Activated T-cell treated with anti-CD3 and anti-CD28 coated beads, Interleukin-2, amount 50 U/mL, for 24 hours (primary cell): ENCODE measurements at places on chromosomes 4 and X.

- no peaks in the 10 kb centered on the region for H3K4me1 ChIP-seq
- no peak overlapping the region for H3K4me3 ChIP-seq
- H3K27ac ChIP-seq, result no peak overlapping the region
These were observed 48.6 kb upstream of the ARHGAP24 start for GRCh38 chr4:85426366-85426765.

- H3K36me3 ChIP-seq, result no peaks in the 10 kb centered on the region
- no peaks in the 10 kb centered on the region for H3K27me3 ChIP-seq
- H3K27ac ChIP-seq, result no peak overlapping the region
- peaks cover 32% of the 10 kb centered on the region for H3K4me1 ChIP-seq
These were observed 763.0 kb downstream of the DMD start for GRCh38 chrX:32448320-32448719.

DNA sequence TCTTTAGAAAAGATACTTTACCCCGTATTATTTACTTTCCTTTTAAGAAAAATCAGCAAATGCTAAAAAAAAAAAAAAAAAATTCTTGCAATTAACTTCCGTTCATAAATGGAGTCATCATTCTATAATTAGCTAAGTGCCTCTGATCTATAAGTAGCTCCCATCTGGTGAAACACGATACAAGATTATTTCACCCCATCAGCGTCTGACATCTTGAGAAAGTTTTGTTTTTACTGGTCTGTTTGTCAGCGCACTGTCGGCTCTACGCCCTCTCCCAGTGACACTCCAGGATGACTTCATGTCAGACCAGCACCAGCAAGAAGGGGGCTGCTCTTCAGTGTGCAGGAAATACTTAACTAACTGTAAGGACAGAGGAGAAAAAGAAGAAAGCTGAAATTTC is 108.3 kb downstream of the AFAP1 start:
- peaks cover 67% of the 10 kb centered on the region for H3K36me3 ChIP-seq
- H3K27me3 ChIP-seq, result no peaks in the 10 kb centered on the region
- peak overlapping the region; percentile 85 for H3K27ac ChIP-seq
- H3K4me3 ChIP-seq, result peak overlapping the region; percentile 44
- peak; percentile 53 for DNase-seq
- peaks cover 69% of the 10 kb centered on the region for H3K4me1 ChIP-seq

- H3K4me3 ChIP-seq, result no peak overlapping the region
- H3K4me1 ChIP-seq, result no peaks in the 10 kb centered on the region
- no peak overlapping the region for H3K27ac ChIP-seq
- H3K36me3 ChIP-seq, result no peaks in the 10 kb centered on the region
- no peak for DNase-seq
- H3K27me3 ChIP-seq, result peaks cover 9% of the 10 kb centered on the region
These were observed 166.4 kb downstream of the DCLK2 start for GRCh38 chr4:150244600-150244999.

DNA sequence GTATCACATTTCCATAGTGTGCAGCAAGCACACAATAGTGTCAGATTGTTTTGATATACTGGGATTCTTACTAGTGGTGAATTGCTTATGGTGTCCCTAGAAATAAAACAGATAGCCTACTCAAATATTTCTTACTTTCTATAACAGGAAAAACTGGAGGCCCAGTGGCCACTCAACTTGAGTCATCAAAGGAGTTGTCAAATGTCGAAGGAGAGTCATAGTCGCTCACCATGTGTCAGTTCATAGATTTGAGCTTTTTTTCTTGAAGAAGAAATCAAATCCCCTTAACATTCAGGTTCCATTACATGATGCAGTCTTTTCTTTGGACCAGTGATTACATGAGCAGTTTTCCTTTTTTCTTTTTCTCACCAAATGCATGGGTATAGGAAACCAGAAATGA is 1271.0 kb downstream of the RAPGEF2 start:
- H3K4me1 ChIP-seq, result no peaks in the 10 kb centered on the region
- H3K4me3 ChIP-seq, result no peak overlapping the region
- no peaks in the 10 kb centered on the region for H3K27me3 ChIP-seq
- H3K36me3 ChIP-seq, result no peaks in the 10 kb centered on the region
- no peak overlapping the region for H3K27ac ChIP-seq
- no peak for DNase-seq

DNA sequence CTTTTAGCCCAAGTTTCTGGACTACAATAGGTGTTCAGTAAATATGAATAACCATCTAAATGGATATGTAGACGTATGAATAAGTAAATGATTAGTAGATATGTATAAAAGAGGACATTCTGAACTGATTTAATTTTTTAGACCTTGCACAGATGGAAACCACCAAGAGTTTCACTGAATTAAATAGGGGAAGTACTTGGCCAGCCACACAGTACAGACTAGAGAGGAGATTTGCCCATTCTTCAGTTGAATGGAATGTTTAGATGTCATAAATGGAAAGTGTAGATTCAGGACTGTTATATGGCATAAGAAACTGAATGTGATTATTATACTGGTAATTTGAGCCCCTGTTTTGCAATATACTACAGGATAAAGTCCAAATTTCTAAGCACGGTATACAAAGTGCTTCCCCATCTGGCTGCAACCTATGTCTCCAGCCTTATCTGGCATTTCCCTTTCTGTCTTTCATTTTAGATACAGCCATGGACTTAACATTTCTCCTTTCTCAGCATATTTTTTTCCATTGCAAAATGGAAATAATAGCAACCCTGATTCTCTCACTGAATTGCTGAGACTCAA is 137.8 kb upstream of the HS3ST1 start:
- H3K36me3 ChIP-seq, result no peaks in the 10 kb centered on the region
- no peaks in the 10 kb centered on the region for H3K27me3 ChIP-seq
- H3K27ac ChIP-seq, result no peak overlapping the region
- H3K4me1 ChIP-seq, result peaks cover 9% of the 10 kb centered on the region
- no peak overlapping the region for H3K4me3 ChIP-seq
